ENCODE measurements at places on chromosomes 12 and 14. TPM values are rescaled to one million over a fixed set of nuclear protein-coding genes. Genes with fewer than 3 reads are reported as not detected.
A peak's percentile ranks its signal among the peaks of the same experiment; 100 is the strongest.

GRCh38 chr12:55915482-55915859, 12.2 kb downstream of the PYM1 start:
- DNase-seq = no peak
- H3K27me3 ChIP-seq = no peaks in the 10 kb centered on the region
- H3K4me3 ChIP-seq = no peak overlapping the region
- peaks cover 18% of the 10 kb centered on the region for H3K4me1 ChIP-seq

DNA sequence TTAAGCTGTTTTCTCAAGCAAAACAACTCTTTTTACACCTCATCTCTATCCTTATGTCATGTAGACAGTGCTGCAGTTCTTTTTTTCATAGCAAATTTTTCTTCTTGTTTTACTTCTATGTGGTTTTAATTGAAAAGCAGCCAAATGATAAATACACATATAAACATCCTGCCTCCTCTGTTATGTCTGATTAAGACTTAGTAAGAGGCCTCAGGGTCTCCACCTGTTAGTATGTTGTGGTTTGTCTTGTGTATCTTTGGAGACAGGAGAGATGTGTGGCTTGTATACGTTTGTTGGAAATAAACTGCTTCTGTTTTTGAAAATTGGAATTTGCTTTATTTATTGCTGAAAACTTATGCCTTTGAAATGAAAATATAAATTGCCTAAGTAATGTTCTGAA, 32.0 kb downstream of the PEX5 start:
- no peaks in the 10 kb centered on the region for H3K4me1 ChIP-seq
- no peak overlapping the region for H3K4me3 ChIP-seq
- DNase-seq = no peak
- no peaks in the 10 kb centered on the region for H3K36me3 ChIP-seq

DNA sequence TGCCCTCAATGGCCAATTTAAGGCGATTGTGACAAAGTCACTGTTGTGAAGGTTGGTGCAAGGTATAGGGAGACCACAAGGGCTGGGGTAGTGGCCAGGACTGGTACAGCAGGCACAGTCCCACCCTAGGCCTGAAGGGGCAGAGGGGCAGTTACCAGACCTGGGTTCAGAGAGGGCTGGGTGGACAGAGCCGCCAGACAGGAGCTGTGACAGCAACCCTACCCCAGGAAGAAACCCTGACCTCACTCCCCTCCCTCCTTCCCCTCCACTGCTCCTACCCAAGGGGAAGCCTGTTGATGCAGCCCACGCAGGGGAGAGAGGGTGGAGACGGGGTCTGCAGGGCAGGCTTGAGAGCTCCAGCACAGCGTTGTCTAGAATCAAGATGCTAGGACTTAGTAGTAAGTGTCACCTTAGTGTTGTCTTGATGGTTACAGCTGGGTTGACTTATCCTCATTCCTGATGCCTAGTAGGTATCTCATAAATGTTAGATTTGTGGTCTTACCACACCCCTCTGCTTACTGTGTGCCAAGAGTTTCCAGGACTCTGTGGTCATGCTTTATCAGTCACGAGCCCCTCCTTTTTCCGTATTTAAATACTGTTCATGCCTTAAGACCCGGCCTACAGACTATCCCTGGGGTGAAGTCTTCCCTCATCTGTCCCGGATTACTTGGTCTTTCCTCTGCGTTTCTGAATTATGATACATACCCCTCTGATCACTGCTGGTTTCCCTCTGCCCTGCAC, 14.4 kb downstream of the EML1 start:
- DNase-seq = no peak
- no peaks in the 10 kb centered on the region for H3K36me3 ChIP-seq
- H3K4me3 ChIP-seq = no peak overlapping the region
- H3K27me3 ChIP-seq = peaks cover 33% of the 10 kb centered on the region
- H3K27ac ChIP-seq = no peak overlapping the region

DNA sequence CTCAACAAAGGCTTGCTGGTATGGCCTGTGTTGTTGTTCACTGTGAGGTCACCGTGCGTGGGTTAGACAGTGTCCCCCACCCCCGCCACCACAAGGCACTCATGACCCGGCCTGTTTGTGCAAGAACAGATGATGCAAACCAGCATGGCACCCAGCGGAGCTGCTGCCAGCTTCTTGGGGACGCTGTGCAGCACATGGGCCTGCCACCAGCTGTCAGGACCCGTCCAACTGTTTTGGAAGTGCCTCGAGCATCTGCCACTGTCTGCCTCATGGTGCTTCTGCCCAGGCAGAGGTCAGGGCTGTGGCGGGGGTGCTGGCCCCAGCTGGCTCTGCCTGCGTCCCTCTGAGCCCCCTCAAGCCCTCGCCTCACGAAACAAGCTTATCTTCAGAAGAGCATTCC, 1.5 kb downstream of the ASB2 start:
- DNase-seq = no peak
- no peak overlapping the region for H3K27ac ChIP-seq
- peaks cover 6% of the 10 kb centered on the region for H3K27me3 ChIP-seq
- peaks cover 60% of the 10 kb centered on the region for H3K4me1 ChIP-seq

DNA sequence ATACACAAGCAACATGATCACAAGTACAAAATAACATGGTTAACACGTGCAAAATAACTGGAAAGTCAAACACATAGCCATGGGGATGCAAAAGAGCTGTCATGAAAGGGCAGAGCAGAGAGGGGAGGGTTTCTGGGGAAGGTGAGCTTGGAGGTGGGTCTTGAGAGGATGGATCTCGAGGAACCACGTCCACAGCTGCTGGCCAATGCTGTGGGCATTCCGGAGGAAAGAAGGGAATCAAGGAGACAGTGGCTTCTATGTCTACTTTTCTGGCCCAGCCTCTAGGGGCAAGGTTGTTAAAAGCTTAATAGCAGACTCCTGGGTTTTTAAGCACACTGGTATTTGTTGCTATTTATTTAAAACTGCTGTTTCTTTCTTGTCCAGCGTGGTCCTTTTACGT, 8.4 kb upstream of the MYH7 start:
- DNase-seq = no peak
- no peaks in the 10 kb centered on the region for H3K36me3 ChIP-seq
- peaks cover 3% of the 10 kb centered on the region for H3K4me1 ChIP-seq
- no peak overlapping the region for H3K4me3 ChIP-seq

- H3K27ac ChIP-seq = no peak overlapping the region
- peak overlapping the region; percentile 17 for H3K4me3 ChIP-seq
- H3K27me3 ChIP-seq = no peaks in the 10 kb centered on the region
- H3K36me3 ChIP-seq = no peaks in the 10 kb centered on the region
Observed at GRCh38 chr12:95642583-95642982, 91.3 kb upstream of the USP44 start.

GRCh38 chr14:38799671-38800070, 303.4 kb downstream of the SEC23A start:
- no peak overlapping the region for H3K4me3 ChIP-seq
- no peaks in the 10 kb centered on the region for H3K4me1 ChIP-seq
- H3K27ac ChIP-seq = no peak overlapping the region
- no peaks in the 10 kb centered on the region for H3K27me3 ChIP-seq

DNA sequence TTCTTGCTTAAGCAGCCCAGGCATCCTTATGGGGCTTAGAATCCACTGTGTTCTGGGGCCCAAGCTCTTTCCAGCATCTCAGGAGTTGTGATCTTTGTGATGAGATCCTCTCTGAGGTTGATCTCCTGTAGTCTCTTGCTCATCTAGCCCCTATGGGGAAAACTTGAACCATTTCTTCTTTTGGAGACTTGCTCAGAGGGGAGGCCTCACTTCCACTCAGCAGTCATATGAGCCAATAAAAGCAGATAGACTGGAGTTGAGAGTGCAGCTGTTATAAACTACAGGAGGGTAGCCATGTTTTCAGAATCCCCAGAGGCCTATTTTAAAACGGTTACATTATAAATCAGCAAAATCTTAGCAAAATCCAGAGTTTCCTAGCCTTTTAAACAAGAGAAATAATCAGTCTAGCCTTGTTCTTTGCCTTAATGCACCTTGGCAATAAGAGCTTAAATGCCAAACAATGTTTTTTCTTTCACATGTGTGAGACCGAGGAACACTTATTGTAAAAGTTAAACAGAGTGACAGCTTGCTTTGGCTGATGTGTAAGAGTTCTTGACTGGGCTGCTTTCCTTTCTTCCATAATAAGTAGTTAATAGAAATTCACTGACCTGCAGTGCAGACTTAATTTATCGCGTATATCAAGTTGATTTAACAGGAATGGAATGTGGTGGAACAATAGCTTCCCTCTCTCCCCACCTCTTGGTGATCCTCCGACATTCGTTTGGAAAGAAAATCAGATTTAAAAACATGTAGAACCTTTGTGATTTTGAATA, 168.3 kb downstream of the NEDD1 start:
- no peaks in the 10 kb centered on the region for H3K27me3 ChIP-seq
- H3K4me3 ChIP-seq = no peak overlapping the region
- no peaks in the 10 kb centered on the region for H3K36me3 ChIP-seq
- no peaks in the 10 kb centered on the region for H3K4me1 ChIP-seq
- no peak overlapping the region for H3K27ac ChIP-seq

DNA sequence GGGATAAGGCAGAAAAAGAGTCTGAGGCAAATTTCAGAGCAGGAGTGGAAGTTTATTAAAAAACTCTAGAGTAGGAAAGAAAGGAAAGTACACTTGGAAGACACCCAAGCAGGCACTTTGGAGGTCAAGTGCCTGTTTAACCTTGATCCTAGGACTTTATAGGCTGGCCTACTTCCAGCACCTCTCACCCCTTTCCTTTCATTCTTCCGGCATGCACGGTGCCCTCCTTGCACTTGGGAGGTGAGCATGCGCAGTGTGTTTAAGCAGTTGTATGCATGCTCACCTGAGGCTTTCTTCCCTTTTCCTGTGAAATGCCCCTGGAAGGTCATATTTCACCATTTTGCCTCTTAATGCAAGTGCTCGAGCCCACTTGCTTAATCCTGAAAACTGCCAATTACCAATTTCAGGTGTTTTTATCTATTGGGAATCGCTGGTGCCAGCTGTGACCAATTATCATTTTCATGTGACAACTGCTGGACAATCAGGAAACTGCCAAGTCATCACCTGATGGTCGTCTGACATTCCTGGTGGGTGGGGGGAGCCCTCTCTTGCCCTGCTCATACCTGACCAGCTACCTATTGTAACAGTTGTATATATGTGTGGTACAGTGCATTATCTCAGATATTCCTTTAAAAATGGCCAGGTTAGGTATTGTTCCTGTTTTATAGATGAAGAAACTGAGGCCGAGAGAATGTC, 53.5 kb downstream of the SUDS3 start:
- H3K36me3 ChIP-seq = no peaks in the 10 kb centered on the region
- H3K4me1 ChIP-seq = no peaks in the 10 kb centered on the region
- no peak overlapping the region for H3K4me3 ChIP-seq
- no peaks in the 10 kb centered on the region for H3K27me3 ChIP-seq
- DNase-seq = no peak

DNA sequence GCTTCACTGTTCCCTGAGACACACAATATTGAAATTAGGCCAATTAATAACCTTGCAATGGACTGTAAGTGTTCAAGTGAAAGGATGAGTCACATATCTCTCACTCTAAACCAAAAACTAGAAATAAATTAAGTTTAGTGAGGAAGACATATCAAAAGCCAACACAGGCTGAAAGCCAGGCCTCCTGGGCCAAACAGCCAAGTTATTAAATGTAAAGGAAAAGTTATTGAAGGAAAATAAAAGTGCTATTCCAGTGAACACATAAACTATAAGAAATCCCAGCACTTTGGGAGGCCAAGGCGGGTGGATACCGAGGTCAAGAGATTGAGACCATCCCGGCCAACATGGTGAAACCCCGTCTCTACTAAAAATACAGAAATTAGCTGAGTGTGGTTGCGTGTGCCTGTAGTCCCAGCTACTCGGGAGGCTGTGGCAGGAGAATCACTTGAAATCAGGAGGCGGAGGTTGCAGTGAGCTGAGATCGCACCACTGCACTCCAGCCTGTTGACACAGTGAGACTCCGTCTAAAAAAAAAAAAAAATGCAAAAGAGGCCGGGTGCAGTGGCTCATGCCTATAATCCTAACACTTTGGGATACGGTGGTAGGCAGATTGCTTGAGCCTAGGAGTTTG, 10.4 kb upstream of the HEATR5A start:
- no peak overlapping the region for H3K4me3 ChIP-seq
- peak overlapping the region; percentile 30 for H3K27ac ChIP-seq
- H3K36me3 ChIP-seq = peaks cover 5% of the 10 kb centered on the region
- no peak for DNase-seq
- no peaks in the 10 kb centered on the region for H3K27me3 ChIP-seq
- H3K4me1 ChIP-seq = no peaks in the 10 kb centered on the region

- H3K4me1 ChIP-seq = peaks cover 12% of the 10 kb centered on the region
- no peak for DNase-seq
- H3K4me3 ChIP-seq = no peak overlapping the region
Observed at GRCh38 chr14:58397156-58397555, 1.4 kb downstream of the TOMM20L start.

- H3K27ac ChIP-seq = no peak overlapping the region
- H3K4me3 ChIP-seq = no peak overlapping the region
- no peaks in the 10 kb centered on the region for H3K36me3 ChIP-seq
- H3K4me1 ChIP-seq = peaks cover 16% of the 10 kb centered on the region
Observed at GRCh38 chr12:53082637-53083175, 3.5 kb upstream of the SPRYD3 start.

DNA sequence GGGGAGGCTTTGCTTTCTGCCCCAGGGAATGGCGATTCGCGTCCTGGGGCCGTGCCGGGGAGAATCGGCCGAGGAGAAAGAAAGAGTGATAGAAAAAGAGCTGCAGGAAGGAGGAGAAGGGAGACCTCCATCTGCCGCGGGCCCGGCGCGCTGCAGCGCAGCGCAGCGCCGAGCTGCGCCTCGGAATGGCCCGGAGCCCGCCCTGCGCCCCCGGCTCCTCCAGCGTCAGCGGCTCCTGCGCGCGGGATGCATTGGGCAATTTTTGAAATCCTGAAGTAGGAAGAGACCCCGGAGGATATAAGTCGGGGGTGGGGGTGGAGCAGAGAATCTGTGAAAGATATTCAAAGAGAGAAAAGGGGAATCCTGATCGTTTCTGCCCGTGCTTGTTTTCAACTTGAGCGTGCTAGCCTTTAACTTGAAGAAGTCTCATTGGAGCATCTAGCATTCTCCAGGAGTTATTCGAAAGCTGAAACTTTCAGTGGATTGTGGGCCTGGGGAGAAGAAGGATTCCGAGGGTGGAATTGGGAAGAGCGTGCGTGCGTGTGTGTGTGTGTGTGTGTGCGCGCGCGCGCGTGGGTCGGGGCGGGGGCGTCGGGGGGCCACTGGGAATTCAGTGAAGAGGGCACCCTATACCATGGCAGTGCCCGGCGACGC, 441 bp downstream of the PDE3A start:
- H3K27me3 ChIP-seq = peaks cover 44% of the 10 kb centered on the region
- no peak overlapping the region for H3K27ac ChIP-seq
- no peak for DNase-seq

DNA sequence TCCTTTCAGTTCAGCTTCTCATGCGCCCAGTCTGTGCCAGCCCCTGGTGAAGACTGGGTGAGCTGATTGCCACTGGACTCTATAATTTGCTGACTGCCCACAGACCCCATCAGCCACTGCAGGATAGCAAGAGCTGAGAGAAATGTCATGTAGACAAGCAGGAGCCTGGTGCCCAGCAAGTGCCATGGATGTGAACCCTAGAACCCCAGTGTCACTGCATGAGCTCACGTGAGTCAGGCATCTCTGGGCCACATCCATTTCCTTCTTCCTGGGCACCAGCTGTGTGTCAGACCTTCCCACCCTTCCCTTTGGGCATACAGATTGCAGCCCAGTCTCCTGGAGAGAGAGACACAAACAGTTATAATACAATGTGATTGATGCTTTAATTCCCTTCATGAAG, 73.8 kb downstream of the NTF3 start:
- H3K27me3 ChIP-seq = peaks cover 6% of the 10 kb centered on the region
- no peak overlapping the region for H3K4me3 ChIP-seq
- no peaks in the 10 kb centered on the region for H3K36me3 ChIP-seq
- H3K27ac ChIP-seq = no peak overlapping the region

Gene TSPAN19
- total RNA-seq = not detected

Gene MYO1A
- total RNA-seq = 0.48 TPM

Gene TAMALIN
- 5.6 TPM for total RNA-seq

Gene ERP27
- total RNA-seq = 3.2 TPM

Gene CRACR2A
- 139 TPM for total RNA-seq

Gene KRT79
- total RNA-seq = not detected
